Glomerular endothelial cell (primary cell): ENCODE measurements at places on chromosomes 1 and 21. TPM values are rescaled to one million over a fixed set of nuclear protein-coding genes. Genes with fewer than 3 reads are reported as not detected.

The SMCP gene
- not detected in 2 replicates for total RNA-seq

The RIPPLY3 gene
- total RNA-seq = 0.10 TPM in 1 of 2 replicates, not detected in the other

The TARDBP gene
- total RNA-seq = 70.2 and 108 TPM in 2 replicates

The IFI44L gene
- 2.8 and 41.5 TPM in 2 replicates for total RNA-seq

The AMY1A gene
- total RNA-seq = not detected in 2 replicates

The CSF1 gene
- total RNA-seq = 62.4 and 87.3 TPM in 2 replicates
